ENCODE measurements at places on chromosomes 2 and 18.

GRCh38 chr2:180190851-180191250 is 183.8 kb upstream of the CWC22 start:
- no peaks in the 10 kb centered on the region for H3K36me3 ChIP-seq
- H3K27ac ChIP-seq = no peak overlapping the region
- no peaks in the 10 kb centered on the region for H3K4me1 ChIP-seq
- no peak overlapping the region for H3K4me3 ChIP-seq

- H3K4me1 ChIP-seq = no peaks in the 10 kb centered on the region
- no peak overlapping the region for H3K4me3 ChIP-seq
- H3K27ac ChIP-seq = no peak overlapping the region
- DNase-seq = no peak
Measured at GRCh38 chr2:38648107-38648761, 17.7 kb upstream of the GALM start.

DNA sequence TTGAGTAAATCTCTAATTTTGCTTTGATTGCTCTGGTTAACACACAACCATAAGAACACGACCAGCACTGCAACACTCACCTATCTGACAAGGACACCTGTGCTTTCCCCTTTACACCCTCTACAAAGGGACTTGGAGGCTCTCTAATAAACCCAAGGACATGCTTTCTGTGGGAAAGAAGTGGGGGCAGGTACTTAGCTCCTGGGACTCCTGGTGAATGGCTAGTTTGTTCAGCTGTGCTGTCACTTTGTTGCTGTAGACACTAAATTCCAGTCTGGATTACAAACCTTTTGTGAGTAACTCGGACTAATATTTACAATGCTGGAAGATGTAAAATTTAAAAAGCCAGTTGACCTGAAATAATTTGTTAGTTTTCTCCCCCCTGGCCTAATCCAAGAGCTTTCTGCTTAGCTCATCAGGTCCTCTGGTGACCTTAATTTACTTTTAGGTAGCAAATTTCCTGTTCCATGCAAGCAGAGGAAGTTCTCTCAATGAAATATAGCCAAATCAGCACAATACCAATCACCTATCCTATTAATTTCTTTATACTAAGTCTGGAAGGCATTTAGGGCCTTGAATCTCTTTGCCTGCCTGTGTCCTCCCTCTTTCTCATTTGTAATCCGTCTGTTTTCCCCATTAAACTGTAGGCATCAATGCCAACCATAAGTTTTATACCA is 67.5 kb downstream of the PLCL1 start:
- no peaks in the 10 kb centered on the region for H3K27me3 ChIP-seq
- H3K27ac ChIP-seq = no peak overlapping the region
- no peak for DNase-seq
- no peaks in the 10 kb centered on the region for H3K36me3 ChIP-seq
- H3K4me1 ChIP-seq = no peaks in the 10 kb centered on the region
- H3K4me3 ChIP-seq = no peak overlapping the region

DNA sequence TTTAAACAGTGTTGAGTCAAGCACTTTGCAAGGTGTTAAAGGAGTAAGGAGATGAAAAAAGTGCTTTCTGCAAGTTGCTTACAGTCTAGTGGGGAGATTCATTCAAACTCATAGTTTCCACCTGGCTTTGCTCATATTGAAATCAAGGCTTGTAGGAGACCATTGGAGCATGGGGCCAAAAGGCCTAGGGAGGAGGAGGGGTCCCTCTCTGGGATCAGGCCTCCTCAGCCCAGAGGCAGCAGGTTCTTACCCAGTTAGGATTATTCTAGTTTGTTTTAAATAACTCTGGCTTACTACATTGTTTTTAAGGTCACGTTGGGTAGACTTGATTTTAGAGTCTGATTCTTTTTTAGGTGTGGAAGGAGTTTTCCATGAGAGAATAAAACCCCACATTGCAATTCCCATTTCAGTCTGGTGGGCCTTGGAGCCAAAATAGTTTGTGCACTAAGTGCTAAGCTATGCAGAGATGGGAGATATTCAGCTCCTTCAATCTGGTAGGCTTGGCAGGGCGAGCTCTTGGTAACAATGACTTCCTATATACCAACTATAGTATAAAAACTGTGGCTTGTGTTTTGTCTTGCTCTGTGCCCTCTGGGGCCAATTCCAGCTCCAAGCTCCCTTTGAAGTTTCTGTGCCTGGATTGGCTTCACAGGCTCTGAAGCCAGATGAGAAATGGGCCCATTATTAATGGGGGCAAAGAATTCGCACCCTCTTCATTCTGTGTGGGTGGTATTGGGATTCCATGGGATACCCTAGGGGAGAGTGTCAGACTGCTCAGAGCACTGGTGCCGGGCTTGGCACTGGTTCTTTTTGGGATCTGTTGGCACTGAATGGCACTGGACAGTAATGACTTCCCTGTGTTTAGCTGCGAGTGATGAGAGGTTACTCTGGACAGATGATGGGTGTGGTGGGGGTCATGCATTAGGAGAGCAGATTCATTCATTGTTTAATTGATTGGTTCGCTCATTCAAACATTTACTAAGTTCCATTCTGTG is 301.1 kb downstream of the MYCN start:
- H3K4me1 ChIP-seq = no peaks in the 10 kb centered on the region
- no peak for DNase-seq
- H3K36me3 ChIP-seq = no peaks in the 10 kb centered on the region

DNA sequence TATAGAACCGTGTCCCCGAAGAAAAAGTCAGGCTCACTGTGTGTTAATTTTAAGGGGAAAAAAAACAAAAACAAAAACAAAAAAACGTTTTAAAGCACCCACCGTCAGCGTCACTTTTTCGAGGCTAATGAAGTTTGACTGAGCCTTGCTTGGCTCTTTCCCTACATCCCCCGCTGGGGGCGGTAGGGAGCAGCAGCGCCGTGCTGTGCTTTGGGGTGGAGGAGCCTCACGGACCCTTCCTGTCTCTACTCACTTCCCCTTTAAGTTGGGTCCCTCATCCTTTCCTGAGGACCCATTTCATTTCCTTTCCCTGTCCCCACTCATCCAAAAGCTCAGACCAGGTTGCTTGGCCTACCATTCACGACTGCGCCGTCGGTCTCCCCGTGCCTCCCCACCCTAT is 82.8 kb upstream of the RPL31 start:
- H3K36me3 ChIP-seq = no peaks in the 10 kb centered on the region
- H3K4me3 ChIP-seq = no peak overlapping the region
- H3K4me1 ChIP-seq = no peaks in the 10 kb centered on the region
- H3K27me3 ChIP-seq = no peaks in the 10 kb centered on the region
- no peak overlapping the region for H3K27ac ChIP-seq

- no peak for DNase-seq
- H3K27me3 ChIP-seq = no peaks in the 10 kb centered on the region
- H3K4me1 ChIP-seq = no peaks in the 10 kb centered on the region
Measured at GRCh38 chr2:8502316-8502715, 179.5 kb upstream of the ID2 start.

GRCh38 chr2:158619496-158619895 is 162.7 kb downstream of the PKP4 start:
- H3K4me3 ChIP-seq = no peak overlapping the region
- DNase-seq = no peak
- H3K36me3 ChIP-seq = peaks cover 37% of the 10 kb centered on the region
- no peak overlapping the region for H3K27ac ChIP-seq
- H3K27me3 ChIP-seq = no peaks in the 10 kb centered on the region
- H3K4me1 ChIP-seq = no peaks in the 10 kb centered on the region

DNA sequence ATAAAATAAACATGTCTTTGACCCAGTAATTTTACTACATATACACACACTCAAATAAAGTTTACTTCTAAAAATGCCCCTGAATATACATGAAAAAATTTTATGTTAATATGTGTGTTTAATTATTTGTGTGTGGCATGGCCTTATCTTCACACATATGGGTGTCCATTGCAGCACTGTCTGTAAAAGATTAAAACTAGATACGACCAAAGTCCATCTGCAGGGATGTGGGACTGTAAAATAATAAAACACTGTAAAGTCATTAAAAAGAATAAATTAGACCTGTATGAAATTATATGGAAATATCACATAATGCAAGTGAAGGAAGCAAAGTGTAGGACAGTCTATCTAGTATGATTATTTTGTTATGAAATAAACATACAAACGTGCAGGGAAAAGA is 337.3 kb downstream of the RND3 start:
- no peaks in the 10 kb centered on the region for H3K4me1 ChIP-seq
- H3K27me3 ChIP-seq = no peaks in the 10 kb centered on the region
- DNase-seq = no peak
- H3K36me3 ChIP-seq = no peaks in the 10 kb centered on the region
- H3K27ac ChIP-seq = no peak overlapping the region

- H3K27ac ChIP-seq = no peak overlapping the region
- H3K27me3 ChIP-seq = no peaks in the 10 kb centered on the region
- DNase-seq = no peak
- H3K36me3 ChIP-seq = no peaks in the 10 kb centered on the region
Measured at GRCh38 chr2:202545931-202546330, 88.8 kb upstream of the FAM117B start.

DNA sequence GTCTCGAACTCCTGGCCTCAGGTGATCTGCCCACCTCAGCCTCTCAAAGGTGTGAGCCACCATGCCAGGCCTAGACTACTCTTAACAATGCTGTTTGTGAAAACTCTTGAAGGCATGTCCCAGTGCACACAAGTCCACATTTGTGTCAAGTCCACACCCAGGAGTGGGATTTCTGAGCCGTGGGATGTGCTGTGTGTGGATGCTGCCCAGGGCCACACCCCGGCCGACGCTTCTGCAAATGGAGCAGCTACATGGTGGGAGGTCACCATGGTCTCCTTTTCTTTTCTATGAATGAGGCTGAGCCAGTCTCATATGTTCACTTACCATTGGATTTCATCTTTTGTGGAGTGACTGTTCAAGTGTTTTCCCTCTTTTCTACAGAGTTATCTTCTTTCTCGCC is 15.8 kb downstream of the SNED1 start:
- H3K4me3 ChIP-seq = no peak overlapping the region
- no peak overlapping the region for H3K27ac ChIP-seq
- no peaks in the 10 kb centered on the region for H3K36me3 ChIP-seq
- peaks cover 28% of the 10 kb centered on the region for H3K4me1 ChIP-seq
- H3K27me3 ChIP-seq = no peaks in the 10 kb centered on the region
